NCI-H1930 (cell line): ENCODE measurements at places on chromosomes 16 and 17.

DNA sequence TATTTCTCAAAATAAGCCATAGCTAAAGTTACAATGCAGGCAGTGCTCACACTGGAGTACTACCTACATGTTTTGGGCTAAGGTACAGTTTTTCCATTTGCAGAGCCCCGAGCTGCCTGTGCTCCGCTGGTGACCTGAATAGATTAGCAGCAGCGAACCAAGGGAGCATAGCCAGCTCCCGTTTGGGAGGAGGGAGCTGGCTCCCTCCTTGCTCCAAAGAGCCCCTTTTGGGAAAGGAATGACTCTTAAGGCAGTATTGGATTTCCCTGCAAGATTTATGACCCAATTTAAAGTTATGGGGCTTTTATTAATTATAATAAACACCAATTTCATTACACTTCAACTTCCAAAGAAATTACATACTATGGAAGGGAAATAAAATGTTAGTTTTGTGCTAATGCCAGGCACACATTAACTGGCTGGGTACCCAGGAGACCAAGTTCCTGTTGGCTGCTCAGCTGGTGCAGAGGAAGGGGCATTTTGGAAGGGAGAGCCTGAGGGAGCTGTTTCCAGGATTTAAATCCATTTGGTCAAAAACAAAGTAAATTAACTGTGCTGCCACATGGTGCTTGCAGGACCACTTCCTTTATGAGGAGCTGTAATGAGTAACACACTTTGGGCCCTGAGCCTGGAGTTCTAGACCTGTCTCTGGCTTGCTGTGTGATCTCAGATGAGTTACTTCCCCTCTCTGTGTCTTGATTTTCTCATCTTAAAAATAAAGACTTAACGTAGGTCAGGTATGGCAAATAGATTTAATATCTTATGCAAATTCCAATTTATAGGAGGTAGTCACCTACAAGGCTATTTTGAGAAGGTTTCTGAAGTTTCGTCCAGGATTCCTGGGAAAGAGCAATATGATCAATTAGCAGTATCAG, 362.1 kb upstream of the CCL2 start:
- no peak for DNase-seq

GRCh38 chr16:79911660-79912059, 311.1 kb upstream of the MAF start:
- no peak for DNase-seq

- DNase-seq = no peak
These were observed 822.4 kb upstream of the RBFOX1 start for GRCh38 chr16:6510261-6510660.

DNA sequence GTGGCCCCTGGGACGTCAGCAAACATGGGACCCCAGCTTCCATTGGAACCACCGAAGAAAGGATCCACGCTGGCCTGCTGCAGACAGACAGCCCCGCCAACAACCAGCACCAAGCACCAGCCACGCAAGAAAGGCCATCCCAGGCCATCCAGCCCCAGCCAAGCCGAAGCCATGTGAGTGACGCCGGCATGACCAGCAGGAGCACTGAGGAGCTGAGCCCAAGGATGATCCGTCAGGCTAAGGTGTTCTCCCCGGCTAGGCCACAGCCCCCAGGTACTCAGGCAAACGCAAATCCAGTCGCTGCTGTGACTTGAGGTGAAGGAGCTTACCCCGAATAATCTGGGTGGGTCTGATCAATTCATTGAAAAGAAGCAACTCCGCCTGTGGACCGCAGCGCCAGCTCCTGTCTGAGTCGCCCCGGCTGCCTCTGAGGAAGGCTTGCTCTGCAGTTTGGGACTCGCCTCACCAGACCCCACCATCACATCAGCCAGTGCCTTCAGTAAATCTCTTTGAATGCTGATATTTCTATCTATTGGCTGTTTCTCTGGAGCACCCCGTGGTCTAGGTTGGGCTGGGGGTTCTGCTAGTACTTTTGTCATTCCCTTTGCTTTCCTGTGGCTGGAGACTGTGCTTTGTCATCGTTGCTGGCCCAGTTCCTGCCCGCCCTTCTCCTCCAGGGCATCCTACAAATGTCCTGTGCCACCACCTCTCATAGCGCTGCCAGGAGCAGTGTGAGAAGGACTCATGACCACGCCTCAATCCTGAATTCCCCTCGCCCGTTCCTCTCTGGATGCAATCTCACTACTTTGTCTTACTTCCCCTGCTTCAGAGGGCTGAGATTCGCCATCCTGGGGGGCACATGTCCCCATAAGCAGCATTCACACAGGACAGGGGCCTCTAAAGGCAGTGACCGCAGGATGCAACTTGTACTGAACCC, 8.1 kb upstream of the CBX2 start:
- DNase-seq = no peak

DNA sequence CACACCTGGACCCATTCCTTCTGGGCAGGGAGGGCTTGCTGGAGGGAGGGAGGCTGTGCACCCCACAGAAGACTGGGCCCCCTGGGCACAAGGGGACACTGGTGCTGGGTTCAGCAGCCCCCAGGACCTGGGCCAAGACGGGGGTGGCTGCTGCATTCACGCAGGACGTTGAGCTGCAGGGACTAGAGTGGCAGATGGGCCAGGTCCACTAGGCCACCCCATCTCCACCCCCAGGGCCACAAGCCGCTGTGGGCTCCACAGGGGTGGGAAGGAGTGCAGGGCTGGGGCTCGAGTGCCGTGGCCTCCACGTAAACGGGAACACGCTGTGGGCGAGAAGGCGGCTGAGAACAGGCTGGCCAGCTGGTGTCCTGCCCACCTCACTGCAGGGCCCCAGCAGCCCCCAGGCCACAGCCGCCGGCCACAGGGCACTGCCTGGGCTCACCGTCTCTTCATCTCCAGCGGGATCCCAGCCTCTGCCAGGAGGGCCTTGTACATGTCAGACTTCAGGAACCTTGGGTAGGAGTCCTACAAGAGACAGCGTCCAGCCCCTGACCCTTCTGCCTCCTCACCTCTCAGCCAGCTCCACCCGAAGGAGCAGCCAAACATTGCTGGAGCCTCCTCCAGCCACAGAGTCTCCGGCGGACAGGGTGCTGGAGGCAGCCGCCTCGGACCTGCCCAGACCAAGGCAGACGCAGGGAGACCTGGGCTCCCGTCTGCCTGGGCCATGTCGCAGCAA, 6.5 kb downstream of the RGS11 start:
- DNase-seq = no peak

DNA sequence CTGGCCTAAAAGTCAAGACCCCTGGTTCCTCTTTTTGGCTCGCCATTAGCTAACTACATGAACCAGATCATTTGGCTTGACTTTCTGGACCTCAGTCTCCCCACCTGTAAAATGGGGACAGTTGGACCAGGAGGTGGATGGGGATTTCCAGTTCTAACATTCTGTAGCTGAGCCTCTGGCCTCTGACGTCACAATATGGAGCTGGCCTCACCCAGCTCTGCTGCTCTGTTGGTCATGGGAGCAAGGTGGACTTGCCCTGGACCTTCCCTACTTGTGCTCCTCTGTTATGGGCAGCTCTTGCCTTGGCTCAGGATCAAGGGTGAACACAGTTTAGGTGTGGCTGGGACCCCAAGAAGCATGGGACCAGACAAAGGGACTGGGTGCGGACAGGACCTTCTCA, 16.5 kb upstream of the KCNH6 start:
- no peak for DNase-seq

DNA sequence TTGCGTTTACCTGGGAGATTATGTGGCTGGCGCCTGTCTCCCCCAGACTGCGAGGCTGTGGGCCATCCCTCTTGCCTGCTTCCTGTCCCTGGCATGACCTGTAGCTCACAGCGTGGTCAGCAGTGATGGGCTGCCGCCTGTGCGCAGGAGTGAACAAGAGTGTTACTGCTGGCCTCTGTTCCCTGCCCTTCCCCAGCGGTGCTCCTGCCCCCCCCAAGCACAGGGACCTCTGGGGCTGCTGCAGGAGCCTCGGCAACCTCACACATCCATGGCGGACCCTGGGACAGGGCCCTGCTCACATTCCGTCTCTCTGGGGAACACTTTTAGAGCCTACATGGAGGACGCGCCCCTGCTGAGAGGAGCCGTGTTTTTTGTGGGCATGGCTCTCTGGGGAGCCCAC, 10.6 kb downstream of the TSC2 start:
- DNase-seq = no peak

DNA sequence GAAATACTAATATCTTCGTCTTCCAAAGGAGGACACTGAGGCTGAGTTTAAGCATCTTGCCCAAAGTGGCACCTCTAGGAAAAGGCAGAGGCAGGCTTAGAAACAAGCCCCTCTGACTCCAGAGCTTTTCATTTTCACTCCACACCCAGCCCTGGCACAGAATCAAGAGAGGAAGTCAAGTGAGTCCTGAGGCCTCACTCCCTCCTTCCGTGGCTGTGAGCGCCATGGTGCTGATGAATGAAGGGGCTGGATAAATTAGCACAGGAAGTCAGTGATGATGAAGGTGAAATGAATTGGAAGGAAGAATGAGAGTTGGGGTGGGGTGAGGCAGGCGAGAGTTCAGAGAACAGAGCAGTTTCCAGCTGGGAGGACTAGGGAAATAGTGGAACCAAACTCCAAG, 179.3 kb downstream of the TMEM132E start:
- no peak for DNase-seq

DNA sequence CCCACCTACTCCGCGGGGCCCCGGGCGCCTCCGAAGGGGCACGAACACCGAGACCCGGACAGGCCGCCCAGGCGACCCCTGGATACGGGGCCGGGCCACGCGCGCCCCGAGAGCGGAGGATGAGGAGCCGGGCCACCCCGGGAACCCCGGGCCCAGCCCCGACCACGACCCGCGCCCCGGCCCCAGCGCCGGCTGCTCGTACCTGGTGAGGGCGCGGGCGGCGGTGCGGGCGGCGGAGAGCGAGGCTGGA, 192 bp downstream of the FASN start:
- no peak for DNase-seq

GRCh38 chr17:50337956-50338355, 8.0 kb upstream of the XYLT2 start:
- DNase-seq = no peak

- DNase-seq = no peak
These were observed 55.4 kb downstream of the TNFRSF13B start for GRCh38 chr17:16916557-16916920.

DNA sequence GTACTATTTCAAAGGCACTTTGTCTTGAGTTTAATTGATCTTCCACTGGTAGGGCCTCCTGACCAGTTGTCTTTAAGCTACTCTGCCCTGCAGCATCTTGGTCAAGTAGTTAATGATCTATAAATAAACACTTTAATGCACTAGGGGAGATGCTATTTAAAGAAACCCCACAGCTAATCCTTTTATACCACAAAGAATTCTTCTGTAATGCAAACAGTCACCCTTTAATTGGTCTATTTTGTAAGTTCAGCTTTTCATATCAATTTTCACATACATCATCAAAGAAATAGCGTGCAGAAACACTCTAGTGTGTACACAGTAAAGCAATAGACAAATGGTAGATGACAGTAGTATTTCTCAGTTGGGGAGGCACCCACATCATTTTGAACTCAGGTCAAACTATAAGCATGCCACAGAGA, 70.3 kb downstream of the PMP22 start:
- peak; percentile 66 for DNase-seq

- DNase-seq = no peak
These were observed 44.5 kb downstream of the KCNJ16 start for GRCh38 chr17:70119545-70119944.

GRCh38 chr17:82134101-82134500, 36.1 kb upstream of the FASN start:
- DNase-seq = no peak

DNA sequence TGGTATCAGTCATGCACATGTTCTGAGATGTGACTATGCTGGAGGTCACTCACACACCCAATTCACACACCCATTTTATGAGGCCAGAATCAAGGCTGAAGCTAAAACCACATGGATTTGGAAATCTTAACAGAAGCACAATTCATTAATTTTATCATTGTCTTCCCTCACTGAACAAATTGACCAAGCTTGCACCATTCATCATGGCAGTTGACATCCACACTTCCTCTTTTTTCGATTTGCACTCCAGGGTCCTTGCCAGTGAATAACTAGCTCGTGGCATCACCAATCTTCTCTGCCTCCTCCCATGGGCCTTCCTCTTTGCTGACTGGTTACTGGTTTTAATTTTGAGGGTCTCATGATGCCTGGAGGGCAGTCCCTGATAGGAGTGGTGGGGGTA, 123.0 kb upstream of the ASIC2 start:
- no peak for DNase-seq

- DNase-seq = peak; percentile 58
These were observed 46.9 kb downstream of the TUBD1 start for GRCh38 chr17:59845595-59846393.
